ENCODE measurements at places on chromosomes 1 and 21. TPM values are rescaled to one million over a fixed set of nuclear protein-coding genes. Genes with fewer than 3 reads are reported as not detected.

GRCh38 chr1:227890451-227891222, 57.1 kb downstream of the WNT9A start:
- DNase-seq = no peak

DNA sequence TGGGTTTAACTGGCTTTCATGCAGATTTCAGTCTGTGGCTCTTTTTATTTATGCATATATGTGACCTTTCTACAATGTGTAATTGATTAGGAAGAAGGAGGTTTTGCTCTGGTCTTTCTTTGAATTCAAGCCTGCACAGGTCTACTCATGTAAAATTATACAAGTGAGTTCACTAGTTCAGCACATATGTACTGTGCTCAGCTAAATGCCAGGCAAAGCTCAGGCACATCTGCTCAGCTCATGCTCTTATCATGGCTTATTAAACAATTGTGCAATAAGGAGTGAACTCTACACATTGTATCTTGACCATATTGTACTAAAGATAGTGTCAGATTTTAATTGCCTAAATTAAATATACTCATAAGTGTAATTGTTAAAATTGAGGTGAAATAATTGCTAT, 378.4 kb downstream of the ADGRL2 start:
- DNase-seq = no peak

GRCh38 chr1:223153177-223154119, 10.4 kb upstream of the TLR5 start:
- no peak for DNase-seq

GRCh38 chr21:40355076-40355475, 487.8 kb downstream of the PCP4 start:
- no peak for DNase-seq

- no peak for DNase-seq
These were observed 106.3 kb downstream of the CD247 start for GRCh38 chr1:167412072-167412471.

GRCh38 chr1:171434717-171435346, 50.5 kb upstream of the PRRC2C start:
- DNase-seq = no peak

DNA sequence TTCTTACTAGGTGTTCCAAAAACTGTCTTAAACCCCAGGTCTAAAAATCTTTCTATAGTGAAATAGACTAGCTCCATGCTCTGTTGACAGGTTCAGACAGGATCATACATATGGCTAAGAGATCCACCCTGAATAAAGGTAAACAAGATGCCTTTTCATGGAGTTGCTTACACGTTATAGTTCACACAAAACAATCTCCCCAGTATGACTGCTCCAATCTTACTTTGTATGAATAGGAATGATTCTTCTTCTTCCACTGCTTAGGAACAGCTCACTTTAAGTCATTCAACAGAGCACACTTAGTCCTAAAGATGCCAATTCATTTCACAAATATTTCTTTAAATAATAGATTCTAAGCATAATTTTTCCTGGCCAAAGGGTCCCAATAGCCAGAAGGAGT, 16.0 kb downstream of the ELK4 start:
- no peak for DNase-seq

DNA sequence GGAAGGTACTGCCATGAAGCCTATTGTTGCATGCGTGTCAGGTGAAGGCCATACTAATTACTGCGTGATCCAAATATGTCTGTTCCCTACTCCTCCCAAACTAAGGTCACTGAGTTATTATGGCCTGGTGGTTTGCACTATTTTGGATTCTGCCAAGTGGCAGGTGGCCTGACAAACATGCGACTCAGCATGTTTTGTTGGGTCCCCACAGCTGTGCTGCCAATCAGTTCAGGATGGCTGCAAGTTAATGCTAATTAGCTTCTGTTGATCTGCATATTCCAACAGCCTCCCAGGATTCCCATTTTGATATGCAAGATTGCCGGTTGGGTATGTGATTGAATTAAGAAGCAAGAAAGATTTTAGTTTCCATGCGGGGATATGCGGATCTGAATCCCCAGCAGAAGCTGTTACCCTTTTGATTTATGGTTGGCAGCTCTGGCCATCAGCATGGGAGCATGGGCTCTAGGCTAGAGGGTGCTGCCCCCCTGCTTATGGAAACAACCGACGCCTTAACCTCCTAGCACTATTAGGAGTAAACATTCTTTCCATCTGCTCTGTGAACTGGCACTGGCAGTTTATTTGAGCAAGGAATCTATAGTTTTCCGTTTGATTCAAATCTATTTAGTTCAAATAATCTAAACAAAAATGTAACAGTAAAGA, 429.8 kb upstream of the C1orf87 start:
- DNase-seq = no peak

- no peak for DNase-seq
These were observed 33.3 kb downstream of the ADCY10 start for GRCh38 chr1:167880580-167881021.

DNA sequence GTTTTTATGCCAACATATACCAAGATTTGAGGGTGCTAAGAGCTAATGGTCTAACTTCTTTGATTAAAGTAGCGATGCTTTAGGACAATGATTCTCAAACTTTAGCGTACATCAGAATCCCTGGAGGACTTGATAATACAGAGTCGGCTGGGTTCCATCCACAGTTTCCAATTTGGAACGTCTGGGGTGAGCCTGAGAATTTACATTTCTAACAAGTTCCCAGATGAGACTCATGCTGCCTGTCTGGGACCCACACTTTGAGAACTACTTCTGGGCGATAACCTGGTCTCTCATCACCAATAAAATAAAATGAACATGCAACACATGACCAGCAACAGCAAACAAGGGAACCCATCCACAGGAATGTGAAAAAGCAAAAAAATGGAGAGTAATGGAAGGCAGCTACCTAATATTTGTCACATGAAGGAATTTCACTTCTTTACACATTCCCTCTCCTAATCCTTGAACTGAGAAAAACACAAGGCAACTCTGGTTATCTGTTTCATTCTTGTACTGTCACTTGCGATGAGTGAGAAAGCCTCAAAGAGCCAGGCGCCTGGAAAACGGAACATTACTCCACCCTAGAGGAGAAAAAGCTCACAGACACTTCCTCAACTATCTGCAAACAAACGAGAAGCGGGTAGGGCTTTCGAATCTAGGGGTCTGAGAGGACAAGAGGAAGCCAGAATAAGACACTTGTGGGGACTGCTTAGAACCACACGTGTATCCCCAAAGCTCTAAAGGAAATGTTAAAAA, 14.0 kb downstream of the HSF2BP start:
- peak; percentile 49 for DNase-seq

DNA sequence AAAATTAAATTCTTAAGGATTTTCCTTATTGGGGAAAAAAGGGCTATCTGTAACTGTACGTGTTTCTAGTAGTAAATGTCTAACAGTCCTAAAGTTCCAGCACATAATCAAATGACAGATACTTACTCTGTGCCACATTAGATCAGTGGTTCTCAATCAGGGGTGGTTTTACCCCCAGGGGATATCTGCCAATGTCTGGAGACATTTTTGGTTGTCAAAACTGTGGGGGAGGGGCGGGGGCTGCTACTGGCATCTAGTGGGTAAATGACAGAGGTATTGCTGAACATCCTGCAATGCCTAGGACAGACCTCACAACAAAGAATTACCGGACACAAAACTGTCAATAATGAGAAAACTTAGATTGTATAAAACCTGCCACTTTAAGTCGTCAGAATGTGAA, 33.4 kb upstream of the PTPRC start:
- no peak for DNase-seq

DNA sequence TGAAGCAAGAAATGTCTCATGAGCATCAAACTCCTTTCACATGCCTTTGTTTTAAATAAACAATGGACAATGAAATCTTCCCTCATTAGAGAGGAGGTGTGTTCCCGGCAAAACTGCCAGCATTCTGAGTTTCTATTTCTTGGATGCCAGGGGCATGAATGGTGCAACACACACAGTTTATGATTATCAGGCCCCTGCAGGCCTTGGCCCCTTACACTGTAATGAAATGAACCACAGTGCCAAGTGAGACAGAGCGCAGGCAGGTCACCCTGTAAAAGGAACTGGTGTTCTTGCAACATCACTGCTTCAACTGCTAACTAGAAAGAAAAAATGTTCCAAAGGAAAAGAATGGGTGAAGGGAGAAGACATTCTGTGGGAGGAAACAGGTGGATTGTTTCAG, 3.8 kb upstream of the PIGC start:
- DNase-seq = no peak

- no peak for DNase-seq
These were observed 326.7 kb upstream of the RGS18 start for GRCh38 chr1:191831572-191831971.

- DNase-seq = no peak
These were observed 39.4 kb downstream of the PHC2 start for GRCh38 chr1:33391343-33392078.

GRCh38 chr1:47189844-47190508, at the start of gene PDZK1IP1:
PDZK1IP1 (minus strand) TSS chr1:47190036; CDS start chr1:47189932, 104 bp downstream.
- peak; percentile 47 for DNase-seq

GRCh38 chr21:31730712-31731055, 1.2 kb downstream of the SCAF4 start:
- peak; percentile 82 for DNase-seq

GRCh38 chr1:44784094-44785028, 3.6 kb downstream of the BEST4 start:
- DNase-seq = peak; percentile 61

- DNase-seq = peak; percentile 77
These were observed 14.2 kb downstream of the UTP11 start for GRCh38 chr1:38026592-38027200.

- DNase-seq = no peak
These were observed 1671.1 kb downstream of the MRPL39 start for GRCh38 chr21:23936224-23936623.

- peak; percentile 31 for DNase-seq
These were observed 1.1 kb downstream of the ERO1B start for GRCh38 chr1:236280438-236281197.

DNA sequence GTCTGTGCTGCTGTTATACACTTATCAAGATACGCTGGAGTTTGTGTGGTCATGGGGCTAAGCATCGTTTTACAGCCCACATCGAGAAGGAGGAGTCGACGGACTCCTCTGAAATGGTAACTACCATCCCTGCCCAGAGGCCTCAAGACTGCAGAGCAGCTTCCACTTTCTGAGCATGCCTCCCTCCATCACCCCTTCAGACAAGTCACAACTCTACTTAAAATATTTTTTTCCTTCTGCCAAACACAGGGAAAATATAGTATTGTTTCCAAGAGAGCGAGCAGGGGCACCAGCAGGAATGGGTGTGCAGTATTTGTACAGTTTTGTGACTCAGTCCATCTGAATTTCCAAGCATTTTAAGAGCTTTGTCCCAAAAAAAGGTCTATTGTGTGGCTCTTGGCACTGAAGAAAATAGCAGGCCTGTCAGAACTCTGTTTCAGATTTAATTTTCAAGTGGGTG, 14.1 kb downstream of the EVA1C start:
- DNase-seq = no peak

- no peak for DNase-seq
These were observed 15.4 kb upstream of the XPR1 start for GRCh38 chr1:180616439-180616838.

DNA sequence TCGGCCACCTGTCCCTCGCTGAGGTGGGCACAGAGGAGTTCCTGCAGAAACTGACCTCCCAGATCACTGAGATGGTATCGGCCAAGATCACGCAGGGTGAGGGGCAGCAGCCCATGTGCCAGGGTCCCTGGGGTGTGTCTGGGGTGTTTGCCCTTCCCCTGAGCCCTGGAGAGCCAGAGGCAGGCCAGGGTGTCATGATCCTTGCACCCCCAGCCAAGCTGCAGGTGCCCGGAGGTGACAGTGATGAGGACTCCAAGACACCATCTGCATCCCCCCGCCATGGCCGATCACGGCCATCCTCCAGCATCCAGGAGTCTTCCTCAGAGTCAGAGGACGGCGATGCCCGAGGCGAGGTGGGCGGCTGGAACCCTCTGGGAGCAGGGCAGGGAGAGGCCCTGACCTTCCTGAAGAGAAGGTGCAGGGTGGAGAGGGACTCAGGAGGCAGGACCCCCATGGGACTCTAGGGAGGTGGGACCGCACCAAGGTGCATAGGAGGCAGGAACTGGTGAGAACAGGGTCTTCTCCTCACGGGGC, 69.5 kb downstream of the TRIM11 start:
- DNase-seq = no peak

GRCh38 chr1:228154021-228154669, 4.4 kb downstream of the GJC2 start:
- DNase-seq = no peak

DNA sequence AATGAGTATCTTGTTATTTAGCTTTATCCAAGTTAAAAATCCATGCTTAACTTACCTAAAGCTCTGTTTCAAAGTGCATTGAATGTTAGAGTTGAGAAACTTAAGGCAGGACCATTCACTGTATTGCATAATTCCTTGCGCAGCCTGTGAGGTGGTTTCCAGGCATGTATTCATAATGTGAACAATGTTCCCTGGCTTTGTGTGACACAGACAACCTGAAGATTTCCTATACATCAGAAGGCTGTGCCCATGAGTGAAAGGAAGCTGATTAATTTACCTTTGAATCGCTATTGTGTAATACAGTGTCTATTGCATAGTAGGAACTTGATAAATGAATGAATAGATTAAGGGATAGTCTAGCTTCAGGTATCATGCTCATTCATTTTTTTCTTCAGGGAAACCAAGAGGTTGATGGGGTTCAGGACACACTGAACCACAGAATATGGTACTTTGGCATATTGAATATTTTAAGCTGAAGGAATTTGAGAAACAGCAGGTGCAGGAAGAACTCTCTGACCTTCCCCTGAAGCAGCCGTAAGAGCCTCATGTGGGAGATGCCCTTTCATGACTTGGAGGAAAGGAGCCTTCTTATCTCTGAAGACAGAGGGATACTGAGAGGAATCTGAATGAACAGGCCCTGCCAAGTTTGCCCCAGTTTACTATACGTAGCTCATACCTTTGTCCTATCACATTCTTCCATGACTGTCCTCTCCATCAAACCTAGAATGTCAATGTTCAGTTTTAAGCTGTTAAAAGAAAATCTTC, 88.6 kb upstream of the GNG12 start:
- no peak for DNase-seq

DNA sequence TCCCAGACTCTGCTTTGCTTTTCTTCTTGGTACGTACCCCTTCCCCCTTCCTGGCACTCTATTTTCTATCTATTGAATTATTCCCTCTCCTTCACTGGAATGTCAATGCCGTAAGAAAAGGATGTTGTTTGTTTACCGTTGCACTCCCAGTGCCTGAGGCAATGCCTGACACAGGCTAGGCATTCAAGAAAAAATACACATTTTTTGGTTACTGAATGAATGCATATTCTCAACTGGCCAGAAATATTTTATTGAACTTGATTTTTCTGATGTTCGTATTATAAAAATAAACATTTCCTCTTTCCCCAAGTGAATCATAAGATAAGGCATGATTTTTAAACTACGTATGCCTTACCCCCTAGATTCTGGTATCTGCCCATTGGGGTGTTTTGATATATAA, 41.2 kb downstream of the GNG12 start:
- DNase-seq = no peak

GRCh38 chr21:27026501-27026900, 59.6 kb upstream of the ADAMTS5 start:
- DNase-seq = no peak

Gene CDC7
- 43.4 TPM for total RNA-seq

Gene TCHH
- total RNA-seq = not detected

Gene SLAMF9
- not detected for total RNA-seq

Gene PYHIN1
- not detected for total RNA-seq

Gene PKP1
- 0.09 TPM for total RNA-seq

Gene ADAMTS5
- total RNA-seq = 0.99 TPM

Gene RIMS3
- 14.2 TPM for total RNA-seq

Gene KCNK1
- 9.9 TPM for total RNA-seq

Gene FGR
- total RNA-seq = not detected

Gene URB2
- 51.9 TPM for total RNA-seq

Gene RGSL1
- not detected for total RNA-seq

Gene GPR157
- 3.8 TPM for total RNA-seq
